ENCODE measurements at places on chromosomes 3 and 15.

DNA sequence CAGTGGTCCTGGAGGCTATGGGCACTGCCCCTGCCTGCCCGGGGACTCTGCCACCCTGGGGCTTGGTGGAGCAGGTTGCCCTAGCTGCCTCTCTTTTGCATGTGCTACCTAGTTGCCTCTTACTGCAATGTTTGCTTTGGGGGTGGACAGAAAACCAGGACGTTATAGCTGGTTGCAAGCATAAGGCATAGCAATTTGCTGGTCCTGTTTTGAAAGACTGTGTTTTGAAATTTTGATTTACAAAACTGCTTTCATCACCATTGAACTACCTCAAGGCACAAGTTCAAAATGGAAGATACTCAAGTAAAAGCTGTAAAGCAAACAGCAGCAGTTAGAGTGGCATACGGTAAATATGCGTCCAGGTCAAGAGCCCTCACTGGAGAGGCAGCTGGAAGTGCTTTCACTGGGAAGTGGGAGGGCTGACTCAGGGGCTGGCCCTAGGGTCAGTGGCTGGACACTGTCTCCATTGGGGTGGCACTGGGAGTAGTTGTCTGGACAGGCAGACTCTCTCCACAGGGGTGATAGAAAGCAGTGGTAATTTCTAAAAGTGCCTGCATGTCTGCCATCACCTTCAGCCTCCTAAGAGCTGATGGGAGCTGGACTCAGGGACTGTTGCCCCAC, 138.1 kb downstream of the CHDH start:
- no peak for DNase-seq

GRCh38 chr3:124158168-124158881, 166.4 kb upstream of the ROPN1 start:
- no peak for DNase-seq

- no peak for DNase-seq
Measured at GRCh38 chr3:125318871-125319270, 56.3 kb downstream of the ZNF148 start.

GRCh38 chr15:30958219-30958618, 33.2 kb downstream of the MTMR10 start:
- no peak for DNase-seq

DNA sequence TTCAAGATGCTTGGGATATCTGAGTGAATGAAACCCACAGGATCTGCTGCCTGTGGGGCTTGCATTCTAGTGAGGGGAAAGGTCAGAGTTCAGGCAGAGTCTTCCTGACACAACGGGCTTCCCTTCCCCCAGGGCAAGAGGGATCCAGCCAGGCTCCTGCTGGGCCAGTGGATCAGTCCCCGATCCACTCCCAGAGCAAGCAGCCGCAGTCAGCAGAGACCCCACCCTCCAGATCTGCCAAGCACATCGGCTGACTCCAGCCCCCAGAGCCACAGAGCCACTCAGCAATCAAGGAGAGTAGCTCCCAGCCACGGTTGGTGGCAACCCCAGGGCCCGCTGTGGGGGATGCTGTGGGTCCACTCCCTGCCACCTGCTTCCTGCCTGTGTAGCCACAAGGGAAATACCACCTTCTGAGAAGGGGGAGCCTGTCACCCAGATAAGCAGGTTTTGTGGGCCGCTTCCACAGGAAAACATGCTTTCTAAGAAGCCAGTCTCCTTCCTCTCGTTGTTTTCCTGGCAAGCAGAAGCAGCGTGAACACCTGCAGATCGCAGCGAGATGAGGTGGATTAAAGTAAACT, 44.9 kb downstream of the CPN2 start:
- DNase-seq: peak; percentile 99

- DNase-seq: peak; percentile 87
Measured at GRCh38 chr3:18758047-18758704, 333.0 kb upstream of the SATB1 start.
